BE2C (cell line): ENCODE measurements at places on chromosomes 1 and 21.

- DNase-seq, result no peak
Observed at GRCh38 chr21:17780539-17780938, 38.6 kb downstream of the C21orf91 start.

- no peak for DNase-seq
Observed at GRCh38 chr1:71086331-71086730, 5.5 kb upstream of the ZRANB2 start.

DNA sequence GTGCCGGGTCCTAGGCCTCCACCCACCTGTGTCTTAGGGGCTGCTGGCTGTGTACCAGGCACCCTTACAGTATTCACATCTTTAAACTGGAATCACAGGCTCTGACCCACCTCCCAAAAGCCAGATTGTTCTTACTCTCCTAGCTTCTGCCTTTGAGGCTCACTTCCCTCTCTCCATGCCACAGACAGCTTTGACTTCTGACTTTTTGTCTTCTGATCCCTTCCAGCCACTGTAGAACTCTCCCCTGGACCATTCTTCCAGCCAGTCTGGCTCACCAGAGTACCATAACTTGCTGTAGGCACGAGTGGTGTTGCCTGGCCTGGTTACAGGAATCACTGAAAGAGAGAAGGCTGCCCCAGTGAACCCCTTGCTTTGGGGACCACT lies 58.1 kb upstream of the STUM start:
- DNase-seq, result no peak

- no peak for DNase-seq
Observed at GRCh38 chr1:54124472-54124871, 28.3 kb downstream of the CDCP2 start.

- DNase-seq, result peak; percentile 89
Observed at GRCh38 chr1:29230553-29231378, at the start of gene MECR. Gene MECR (minus strand): TSS chr1:29230934. CDS start chr1:29230906, 28 bp downstream.

- no peak for DNase-seq
Observed at GRCh38 chr1:225597926-225598575, 54.9 kb downstream of the ENAH start.

GRCh38 chr1:151060007-151060656 lies at the start of gene MLLT11:
Gene MLLT11 (plus strand): TSS chr1:151060397. CDS start chr1:151067225, 6,828 bp downstream.
- peak; percentile 92 for DNase-seq

DNA sequence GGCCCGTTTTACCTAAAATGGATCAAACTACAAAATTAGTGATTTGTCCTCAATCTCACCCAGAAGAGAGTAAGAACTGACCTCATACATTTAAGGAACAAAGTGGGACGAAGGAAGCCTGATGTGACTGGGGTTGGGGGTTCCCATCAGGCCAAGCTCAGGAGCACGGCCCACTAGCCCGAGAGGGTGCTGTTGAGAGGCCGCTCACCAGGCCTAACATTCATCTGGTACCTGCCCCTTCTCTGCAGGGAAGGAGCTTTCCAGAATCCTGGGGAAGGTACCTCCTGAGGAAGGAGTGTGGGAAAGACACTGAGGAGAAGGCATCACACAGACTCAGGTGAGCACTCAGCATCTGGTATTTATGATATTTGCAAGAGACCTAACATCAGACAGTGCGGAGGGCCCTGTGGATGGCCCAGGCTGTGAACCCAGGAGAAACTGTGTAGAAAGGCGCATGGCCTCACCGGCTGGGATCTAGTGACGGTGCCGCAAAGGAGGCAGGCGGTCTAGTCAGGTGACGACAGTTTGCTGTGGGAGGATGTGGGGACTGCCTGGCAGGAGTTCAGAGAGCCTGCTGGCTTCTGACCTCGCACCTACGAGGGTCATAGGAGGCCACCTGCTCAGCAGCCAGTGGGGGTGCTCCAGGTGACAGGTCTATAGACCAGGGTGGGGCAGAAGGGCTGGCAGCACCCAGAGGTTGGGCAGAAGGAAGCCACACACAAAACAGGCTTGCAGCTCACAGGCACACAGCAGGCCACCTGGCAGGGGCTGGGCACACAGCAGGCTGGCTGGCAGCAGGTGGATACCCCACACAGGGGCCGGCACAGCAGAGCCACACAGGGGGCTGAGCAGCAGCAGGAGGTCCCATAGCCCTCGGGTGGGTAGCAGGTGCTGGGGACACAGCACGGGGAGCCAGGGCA lies 543 bp downstream of the KRTAP12-4 start:
- DNase-seq, result no peak

DNA sequence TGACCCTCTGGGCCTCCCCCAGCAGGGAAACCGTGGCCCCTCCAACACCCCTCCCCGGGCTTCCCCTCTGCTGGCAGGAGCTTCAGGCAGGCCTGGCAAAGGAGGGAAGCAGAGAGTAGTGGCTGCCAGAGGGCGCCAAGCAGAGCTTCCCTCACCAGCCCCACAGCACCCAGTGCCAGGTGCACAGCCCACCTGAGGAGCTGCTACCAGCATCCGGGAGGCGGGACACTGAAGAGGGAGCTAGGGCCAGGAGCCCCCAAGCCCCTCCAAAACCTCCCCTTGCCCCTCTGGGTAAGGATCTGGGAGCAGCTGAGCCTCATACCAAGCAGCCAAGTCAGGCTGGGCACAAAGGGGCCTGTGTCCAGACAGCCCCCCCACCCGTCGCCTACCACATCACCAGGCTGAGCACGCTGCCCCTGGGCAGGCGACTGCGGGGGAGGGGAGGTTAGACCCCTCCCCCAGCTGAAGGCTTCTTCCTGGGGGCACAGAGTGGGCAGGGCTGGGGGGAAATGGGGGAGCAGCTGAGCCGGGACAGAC lies 19.6 kb downstream of the CCDC24 start:
- no peak for DNase-seq

GRCh38 chr1:221643404-221644144 lies 98.3 kb downstream of the DUSP10 start:
- DNase-seq, result no peak

DNA sequence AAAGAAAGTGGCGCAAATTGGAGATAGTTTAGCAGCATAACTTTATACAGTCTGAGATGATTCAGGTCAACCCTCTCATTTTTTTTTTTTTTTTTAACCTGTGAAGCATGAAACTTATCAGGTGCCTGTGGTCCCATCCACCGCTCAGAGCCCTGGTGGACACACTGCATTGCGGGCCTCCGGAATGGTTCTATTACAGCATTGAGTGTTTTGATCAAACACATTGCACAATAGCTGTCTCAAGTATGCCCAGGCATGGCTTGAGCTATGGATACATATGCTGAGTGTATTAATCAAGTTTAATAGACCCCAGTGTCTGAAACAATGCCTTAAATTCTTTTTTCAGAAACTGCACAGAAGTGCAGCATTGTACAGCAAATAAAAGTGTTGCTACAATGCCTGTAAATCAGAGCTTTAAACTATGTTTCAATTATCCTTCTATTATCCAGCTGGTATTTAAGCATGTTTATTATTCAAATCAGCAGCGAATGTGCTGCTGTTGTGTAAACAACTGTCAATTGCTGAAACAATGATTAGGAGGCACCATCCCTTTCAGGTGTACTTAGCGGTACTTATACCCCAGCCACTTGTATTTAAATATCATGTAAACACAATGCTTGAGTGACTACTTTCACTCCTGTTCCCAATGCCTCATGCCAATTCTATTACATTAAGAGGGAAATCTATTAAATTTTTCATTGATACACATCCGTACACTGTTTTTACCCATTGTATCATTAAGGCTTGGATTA lies 456.6 kb downstream of the RPS6KC1 start:
- no peak for DNase-seq

DNA sequence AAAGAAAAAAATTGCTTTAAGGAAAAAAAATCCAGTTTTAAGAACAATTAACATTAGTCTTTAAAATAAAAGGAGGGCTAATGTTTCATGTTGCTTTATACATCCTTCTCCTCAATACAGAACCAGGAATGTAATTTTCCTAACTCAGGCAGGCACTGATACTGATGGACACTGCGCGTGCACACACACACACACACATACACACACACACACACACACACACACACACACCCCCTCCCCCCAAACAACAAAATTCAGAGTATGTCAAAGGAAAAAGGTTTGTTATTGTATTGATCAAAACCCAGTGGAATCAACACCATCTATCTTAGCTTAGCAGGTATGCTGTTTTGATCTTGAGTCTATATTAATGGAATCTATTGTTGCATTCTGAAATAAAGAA lies 31.6 kb downstream of the PTP4A2 start:
- DNase-seq, result no peak

- DNase-seq, result no peak
Observed at GRCh38 chr1:156905651-156906050, 12.1 kb downstream of the PEAR1 start.

DNA sequence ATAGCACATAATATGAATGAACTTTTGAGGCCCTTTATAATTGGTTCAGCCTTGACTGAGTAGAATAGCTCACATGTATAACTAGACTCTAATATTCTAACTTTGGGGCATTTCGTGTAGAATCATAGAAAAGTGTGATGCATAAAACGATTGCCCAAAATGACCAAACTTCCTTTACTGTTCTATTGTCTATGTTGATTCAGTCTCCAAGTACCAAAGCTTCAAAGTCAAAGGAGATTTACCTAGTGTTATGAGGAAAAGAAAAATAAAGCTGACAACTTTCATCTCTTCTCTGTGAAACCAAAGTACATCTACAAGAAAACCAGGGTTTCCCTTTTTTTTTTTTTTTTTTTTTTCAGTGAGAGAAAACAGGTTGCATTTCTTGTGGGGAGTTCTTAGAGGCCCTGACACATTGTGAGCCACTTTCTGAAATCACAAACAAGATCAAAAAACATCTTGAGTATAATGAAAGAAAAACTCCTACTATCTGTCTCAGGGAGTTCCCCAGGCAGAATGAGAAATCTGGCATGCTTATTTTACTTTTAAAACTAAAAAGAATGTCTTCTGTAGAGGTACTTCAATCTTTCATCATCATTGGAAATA lies 183.4 kb downstream of the TNFSF18 start:
- no peak for DNase-seq

DNA sequence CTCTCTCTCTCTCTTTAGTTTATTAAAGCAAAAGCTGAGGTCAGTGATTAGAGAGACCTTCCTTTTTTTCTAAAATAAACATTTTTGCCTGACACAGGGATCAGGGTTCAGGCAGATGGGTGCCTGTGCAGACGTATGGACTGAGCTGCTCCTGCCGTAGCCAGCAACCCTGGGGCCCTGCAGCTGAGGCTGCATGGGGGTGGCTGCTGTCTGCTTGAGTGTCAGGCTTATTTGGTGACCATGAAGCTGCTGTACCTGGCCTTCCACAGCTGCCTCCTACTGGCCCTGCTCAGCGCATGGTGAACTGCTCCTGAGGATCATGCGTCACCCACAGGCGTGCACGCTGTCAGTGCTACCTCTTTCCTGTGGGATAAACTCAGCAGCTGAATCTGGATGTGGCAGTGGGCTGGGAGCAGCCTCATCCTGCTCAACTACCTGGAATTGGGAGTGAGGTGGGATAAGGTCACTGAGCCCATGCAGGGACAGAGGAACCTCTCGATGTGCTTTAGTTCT lies 35.1 kb downstream of the GNG4 start:
- no peak for DNase-seq

DNA sequence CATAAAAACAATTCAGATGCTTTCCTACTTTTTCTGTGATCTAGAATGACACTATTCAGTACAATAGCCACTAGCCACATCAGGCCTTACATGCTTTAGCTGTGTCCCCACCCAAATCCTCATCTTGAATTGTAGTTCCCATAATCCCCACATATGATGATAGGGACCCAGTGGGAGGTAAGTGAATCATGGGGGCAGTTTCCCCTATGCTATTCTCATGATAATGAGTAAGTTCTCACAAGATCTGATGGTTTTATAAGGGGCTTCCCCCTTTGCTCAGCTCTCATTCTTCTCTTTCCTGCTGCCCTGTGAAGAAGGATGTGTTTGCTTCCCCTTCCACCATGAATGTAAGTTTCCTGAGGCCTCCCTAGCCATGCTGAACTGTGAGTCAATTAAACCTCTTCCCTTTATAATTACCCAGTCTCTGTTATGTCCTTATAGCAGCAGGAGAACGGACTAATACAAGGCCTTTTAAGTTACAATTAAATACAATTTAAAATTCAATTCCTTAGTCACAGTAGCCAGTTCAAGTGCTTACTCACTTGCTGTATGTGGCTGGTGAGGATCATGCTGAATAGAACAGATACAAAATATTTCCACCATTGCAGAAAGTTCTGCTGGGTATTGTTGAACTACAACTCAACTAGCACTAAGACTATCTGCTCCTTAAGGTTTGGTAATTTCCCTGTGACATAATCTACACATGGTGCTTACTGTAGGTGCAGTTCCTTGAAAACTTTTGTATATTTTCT lies 106.7 kb downstream of the SCMH1 start:
- no peak for DNase-seq

GRCh38 chr1:17565461-17566252 lies 26.2 kb downstream of the ARHGEF10L start:
- no peak for DNase-seq

DNA sequence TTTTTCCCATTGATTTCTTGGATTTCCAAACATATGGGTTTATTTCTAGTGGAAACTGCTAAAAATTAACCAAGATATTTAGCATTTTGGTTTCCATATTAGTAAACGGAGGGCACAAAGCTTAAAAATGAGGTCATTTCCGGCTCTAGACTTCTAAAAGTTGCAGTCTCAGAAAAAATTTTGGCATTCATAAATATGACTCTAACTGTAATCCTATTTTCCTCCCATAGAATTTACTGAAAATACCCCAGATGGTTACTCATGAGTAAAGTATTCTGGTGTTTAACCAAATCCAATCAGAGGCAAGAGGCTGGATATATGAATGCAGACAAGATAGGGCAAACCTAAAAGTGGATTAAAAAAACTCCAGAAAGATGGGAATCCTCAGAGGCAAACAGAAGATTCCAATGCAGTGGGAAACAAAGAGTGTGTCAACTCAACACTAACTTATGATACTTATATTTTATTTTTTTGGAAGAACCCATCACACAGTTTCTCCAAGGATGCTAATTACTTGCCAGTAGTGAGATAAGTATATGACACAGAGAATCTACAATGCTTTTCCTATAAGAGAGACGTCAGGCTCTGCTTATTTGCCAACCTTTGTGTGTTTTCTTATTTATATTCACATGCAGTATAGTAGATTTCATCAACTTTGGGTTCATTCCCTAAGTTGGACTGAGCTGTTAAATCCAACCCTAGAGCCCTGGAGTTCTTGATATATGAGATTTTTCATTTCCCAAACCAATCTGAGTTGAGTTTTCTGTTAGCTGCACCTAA lies 90.1 kb upstream of the BCL10 start:
- DNase-seq, result no peak

DNA sequence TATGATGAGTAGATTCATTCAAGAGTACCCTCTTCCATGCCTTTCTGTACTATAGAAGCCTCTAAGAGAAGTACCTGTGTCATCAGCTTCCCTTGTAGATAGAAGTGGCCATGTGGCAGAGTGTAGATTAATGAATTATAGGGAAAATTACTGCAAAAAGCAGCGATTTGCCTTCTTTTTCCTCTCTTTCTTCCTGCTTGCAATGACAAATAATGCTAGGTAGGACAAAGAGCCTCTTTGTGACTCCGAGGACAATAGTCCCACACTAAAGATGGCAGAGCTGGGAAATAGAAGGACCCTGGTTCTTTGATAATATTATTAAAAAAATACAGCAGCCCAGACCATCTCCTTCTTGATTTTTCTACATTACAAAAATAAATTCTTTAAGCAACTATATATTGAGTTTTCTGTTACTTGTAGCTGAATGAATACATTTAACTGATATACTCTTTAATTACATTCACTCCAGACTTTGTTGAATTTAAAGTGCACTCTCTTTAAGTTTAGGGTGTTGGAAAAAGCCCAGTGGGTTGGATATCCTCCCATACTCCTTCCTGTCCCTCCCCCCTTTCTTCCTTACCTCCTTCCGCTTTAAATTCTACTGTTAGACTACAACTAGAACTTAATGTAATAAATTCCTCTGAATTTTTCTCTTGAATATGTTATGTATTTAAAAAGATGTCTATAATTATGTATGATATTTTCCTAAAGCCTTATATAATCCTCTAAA lies 198.2 kb upstream of the APP start:
- no peak for DNase-seq
